ENCODE measurements at places on chromosomes 2 and 18.

DNA sequence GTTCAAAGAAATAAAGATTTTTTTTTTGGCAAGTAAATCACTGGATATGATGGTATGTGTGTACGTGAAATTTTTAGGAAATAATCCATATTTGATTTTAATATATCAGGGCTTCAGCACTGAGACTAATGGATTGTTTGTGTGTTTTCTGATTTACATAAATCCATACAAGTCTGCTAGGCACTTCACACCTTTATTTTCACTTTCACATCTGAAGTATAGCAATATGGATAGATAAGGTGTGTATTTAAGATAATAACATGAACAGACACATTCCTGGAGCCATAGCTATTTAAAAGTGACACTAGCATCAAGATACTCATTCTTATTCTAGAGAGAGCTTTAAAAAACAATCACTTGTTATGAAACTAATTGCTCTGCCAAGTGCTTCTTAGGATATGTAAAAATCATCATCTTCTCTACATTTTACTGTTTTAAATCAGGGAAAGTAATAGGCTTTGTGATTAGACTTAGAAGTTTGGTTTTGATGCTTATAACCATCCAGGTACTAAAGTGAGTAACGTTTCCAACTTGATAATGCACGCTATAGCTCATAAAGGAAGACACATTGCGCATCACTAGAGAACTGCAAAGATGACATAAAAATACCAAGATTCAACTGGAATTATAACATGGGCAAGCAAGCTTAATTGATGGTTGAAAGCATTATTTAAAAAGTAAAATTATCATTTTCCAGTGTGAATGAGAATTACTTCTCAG lies 208.9 kb downstream of the ZEB2 start:
- no peak for DNase-seq

DNA sequence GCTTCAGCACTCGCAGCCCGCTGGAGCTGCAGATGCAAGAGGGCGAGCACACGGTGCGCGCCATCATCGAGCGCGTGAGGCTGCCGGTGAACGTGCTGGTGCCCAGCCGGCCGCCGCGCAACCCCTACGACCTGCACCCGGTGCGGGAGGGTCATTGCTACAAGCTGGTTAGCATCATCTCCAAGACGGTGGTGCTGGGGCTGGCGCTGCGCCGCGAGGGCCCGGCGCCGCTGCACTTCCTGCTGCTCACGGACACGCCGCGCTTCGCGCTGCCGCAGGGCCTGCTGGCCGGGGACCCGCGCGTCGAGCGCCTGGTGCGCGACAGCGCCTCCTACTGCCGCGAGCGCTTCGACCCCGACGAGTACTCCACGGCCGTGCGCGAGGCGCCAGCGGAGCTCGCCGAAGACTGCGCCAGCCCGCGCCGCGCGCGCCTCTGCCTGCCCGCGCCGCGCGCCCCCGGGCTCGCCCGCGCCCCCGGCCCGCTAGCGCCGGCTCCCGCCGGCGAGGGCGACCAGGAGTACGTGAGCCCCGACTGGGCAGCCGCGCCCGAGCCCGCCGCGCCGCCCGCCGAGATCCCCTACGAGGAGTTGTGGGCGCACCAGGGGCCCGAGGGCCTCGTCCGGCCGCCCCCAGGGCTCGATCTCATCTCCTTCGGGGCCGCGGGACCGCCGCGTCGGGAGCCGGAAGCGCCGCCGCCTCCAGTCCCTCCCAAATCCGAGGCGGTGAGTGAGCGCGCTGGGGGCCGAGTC lies 11.8 kb downstream of the GAREM2 start:
- DNase-seq: peak; percentile 58

DNA sequence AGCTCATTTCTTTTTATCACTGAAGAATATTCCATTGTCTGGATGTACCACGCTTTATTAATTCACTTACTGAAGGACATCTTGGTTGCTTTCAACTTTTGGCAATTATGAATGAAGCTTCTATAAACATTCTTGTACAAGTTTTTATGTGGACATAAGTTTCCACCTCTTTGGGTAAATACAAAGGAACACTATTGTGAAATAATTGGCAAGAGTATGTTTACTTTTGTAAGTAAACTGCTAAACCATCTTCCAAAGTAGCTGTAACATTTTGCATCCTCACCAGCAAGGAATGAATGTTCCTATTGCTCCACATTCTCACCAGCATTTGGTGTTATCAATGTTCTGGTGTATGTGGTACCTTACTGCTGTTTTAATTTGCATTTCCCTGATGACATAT lies 15.8 kb upstream of the VWC2L start:
- no peak for DNase-seq

DNA sequence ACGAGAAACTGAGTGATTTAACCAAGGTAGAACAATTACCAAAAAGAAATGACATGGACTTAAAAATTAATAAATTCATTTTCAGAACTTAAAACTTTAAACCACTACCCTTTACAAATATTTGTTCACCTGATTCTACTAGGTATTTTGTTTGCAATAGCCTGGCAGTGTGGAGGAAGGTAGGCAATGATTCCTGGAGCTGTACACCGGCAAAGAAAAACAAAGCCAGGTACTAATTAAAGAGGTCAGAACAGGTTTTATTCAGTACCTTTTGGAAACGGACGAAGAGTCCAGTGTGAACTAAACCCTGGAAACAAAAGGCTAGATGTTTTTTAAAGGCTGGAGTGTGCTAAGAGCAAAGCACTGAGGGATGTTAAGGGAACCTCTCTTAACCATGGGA lies 561.3 kb upstream of the FSHR start:
- no peak for DNase-seq
